ENCODE measurements at places on chromosomes 5 and 9. TPM values are rescaled to one million over a fixed set of nuclear protein-coding genes. Genes with fewer than 3 reads are reported as not detected.

GRM6 gene
- total RNA-seq: not detected

DNA sequence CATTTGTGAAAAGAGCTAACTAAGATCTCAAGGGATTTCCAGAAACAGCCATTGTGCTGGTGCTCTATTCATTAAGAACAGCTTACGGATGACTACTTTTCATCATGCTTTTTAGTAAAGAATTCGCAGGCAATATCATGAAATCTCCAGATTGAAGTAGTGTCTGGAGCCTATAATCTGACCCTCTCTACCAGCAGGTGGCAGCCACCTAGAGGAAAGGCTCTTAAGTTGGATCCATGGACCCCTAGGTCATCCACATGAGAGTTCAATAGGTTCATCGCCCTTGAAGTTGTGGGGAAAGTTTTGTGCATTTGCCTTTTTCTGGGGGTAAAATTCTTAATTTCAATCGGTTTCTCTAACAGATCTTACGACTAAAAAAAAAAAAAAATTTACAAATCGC, 82.3 kb downstream of the SLC1A3 start:
- no peak for DNase-seq
- peaks cover 4% of the 10 kb centered on the region for H3K36me3 ChIP-seq
- H3K4me1 ChIP-seq: no peaks in the 10 kb centered on the region
- no peak overlapping the region for H3K27ac ChIP-seq
- peaks cover 16% of the 10 kb centered on the region for H3K27me3 ChIP-seq
- H3K4me3 ChIP-seq: no peak overlapping the region

DNA sequence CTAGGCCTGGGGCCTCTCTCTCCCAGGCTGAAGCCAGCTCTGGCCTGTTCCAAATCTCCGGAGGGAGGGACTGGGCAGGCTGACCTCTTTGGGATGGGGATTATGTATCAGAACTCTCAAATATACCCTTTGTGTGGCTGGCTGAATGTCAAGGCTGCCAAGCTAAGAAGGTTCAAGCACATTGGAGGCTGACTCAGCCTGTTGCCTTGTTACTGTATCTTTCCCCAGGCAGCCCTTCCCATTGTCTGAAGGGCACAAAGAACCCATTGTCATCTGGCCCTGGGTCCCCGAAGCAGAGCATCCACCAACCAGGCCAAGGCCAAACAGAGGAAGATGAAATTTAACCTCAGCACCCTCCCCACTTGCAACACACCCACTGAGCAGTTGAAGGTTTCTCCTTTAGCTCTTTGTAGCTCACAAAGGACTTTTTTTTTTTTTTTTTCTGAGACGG, 7.3 kb upstream of the SPARC start:
- H3K36me3 ChIP-seq: no peaks in the 10 kb centered on the region
- no peaks in the 10 kb centered on the region for H3K27me3 ChIP-seq
- DNase-seq: no peak
- H3K27ac ChIP-seq: no peak overlapping the region

GRCh38 chr5:160108124-160108523, 11.1 kb downstream of the PWWP2A start:
- H3K36me3 ChIP-seq: peaks cover 36% of the 10 kb centered on the region
- DNase-seq: no peak
- no peak overlapping the region for H3K4me3 ChIP-seq
- no peak overlapping the region for H3K27ac ChIP-seq
- no peaks in the 10 kb centered on the region for H3K27me3 ChIP-seq

- no peak for DNase-seq
- H3K4me3 ChIP-seq: no peak overlapping the region
- H3K27ac ChIP-seq: no peak overlapping the region
- H3K27me3 ChIP-seq: no peaks in the 10 kb centered on the region
- H3K4me1 ChIP-seq: peaks cover 3% of the 10 kb centered on the region
- no peaks in the 10 kb centered on the region for H3K36me3 ChIP-seq
These were observed 133.3 kb upstream of the IFNE start for GRCh38 chr9:21615446-21615845.

All from H1 (cell line).